Naive B cell (primary cell): ENCODE measurements at places on chromosomes 16 and 17. TPM values are rescaled to one million over a fixed set of nuclear protein-coding genes. Genes with fewer than 3 reads are reported as not detected.

The GP1BA gene
- 0.64 TPM for polyA plus RNA-seq

The TMEM101 gene
- 34.2 TPM for polyA plus RNA-seq

The ADAD2 gene
- polyA plus RNA-seq = not detected

The CCL18 gene
- not detected for polyA plus RNA-seq

The SSTR5 gene
- not detected for polyA plus RNA-seq

The TSPAN10 gene
- 0.89 TPM for polyA plus RNA-seq

The POLR3K gene
- polyA plus RNA-seq = 50.8 TPM

The SLC13A5 gene
- polyA plus RNA-seq = not detected

The TUBG1 gene
- 6.8 TPM for polyA plus RNA-seq

The SCGB1C2 gene
- not detected for polyA plus RNA-seq

The GUCY2D gene
- not detected for polyA plus RNA-seq

The FSCN2 gene
- polyA plus RNA-seq = 0.53 TPM

The KRTAP9-4 gene
- polyA plus RNA-seq = not detected

The SLC6A2 gene
- polyA plus RNA-seq = not detected

The KRT28 gene
- not detected for polyA plus RNA-seq

The ABCC12 gene
- not detected for polyA plus RNA-seq
